PC-3 (cell line): ENCODE measurements at places on chromosomes 2 and 18.

DNA sequence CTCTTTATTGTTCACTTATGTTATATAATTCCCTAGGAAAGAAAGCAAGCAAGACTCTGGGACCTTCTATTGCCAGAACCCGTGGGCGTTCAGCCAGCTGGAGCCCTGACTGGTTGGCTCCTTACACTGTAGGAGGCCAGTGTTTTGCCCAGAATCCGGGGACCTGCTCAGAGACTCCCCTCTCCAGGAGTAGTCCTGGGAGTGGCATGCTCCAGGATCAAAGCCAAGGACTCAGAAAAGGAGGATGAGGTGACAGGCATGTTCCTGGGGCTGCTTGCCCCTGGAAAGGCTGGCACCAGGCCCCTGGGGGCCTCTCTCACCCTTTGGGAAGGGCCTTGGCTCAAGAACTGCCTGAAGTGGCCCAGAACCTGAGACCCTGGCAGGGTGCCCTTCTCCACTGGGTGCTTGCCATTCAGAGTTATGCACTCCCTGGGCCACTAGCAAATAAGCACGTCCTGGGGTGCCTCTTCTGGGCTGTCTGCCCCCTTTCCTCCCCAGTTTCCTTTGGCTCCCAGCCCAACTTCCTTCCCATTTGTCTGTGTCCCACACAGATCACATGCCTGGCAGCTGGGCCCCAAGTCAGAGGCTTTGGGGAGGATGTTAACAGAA is 19.6 kb upstream of the KIF3C start:
- DNase-seq = no peak

GRCh38 chr2:6626401-6627012 is 239.2 kb downstream of the CMPK2 start:
- peak; percentile 2 for DNase-seq

DNA sequence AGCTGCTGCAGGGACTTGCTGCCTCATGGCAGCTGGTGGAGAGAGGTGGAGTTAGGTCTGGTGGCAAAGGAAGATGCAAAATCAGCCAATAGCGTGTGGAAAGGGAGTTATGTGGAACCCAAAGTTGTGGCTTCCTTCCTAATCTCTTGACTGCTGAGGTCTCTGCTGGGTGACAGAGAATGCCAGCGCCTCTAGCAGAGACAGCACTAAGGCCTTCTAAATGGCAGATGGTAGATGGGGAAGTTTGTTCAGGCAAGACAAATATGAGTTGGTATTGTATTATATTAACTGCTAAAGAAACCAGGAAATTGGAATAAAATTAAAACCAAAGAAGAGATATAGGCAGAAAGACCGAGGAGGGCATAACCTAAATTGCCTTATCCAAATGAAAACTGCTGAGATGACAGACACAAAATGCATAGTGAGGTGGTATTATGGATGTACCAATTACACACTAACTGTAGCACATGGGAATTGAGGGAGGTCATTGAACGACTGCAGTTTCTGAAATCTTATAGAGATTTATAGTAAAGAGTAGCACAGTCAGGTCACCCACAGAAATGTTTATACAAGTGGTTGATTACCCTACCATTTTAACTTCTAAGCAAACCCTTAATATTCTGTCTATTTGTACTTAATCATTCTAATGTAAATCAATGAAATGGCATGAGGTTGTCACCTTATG is 246.6 kb upstream of the SESTD1 start:
- DNase-seq = no peak

- no peak for DNase-seq
These were observed 144.7 kb downstream of the LYPD6B start for GRCh38 chr2:149183187-149183586.

DNA sequence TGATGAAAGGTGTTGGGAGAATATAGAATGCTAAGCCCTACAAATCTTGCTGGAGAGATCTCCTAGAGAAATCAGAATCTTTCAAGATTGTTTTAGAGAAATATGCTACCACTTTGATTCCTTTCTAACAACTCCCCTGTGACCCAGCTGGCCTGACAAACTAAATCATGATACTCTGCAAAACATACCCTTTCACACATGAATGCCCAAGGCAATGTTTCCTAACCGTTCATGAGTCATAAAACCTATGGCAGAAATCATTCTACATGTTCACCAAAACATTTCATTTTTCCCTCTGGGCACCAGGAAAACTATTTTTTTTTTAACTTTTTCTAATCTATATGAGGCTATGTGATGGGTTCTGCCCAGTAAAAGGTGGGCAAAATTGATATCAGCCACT is 77.8 kb upstream of the SETBP1 start:
- peak; percentile 72 for DNase-seq

DNA sequence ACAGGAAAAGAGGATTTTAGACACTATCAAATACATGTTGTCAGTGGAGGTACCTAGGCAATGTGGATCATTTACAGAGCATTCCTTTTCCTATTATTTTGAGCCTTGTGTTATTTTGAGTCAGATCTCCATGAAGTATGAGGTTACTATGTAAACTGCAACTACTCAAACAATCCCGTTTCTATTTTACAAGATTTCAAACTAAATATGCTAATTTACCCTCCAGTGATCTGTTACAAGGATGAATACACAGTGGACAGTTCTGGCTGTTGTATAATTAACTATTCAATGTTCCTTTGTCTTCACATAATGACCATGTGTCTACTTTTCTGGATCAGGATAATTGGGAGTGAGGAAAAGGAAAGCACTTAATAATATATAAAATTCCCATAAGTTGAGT is 4.6 kb downstream of the HOXD1 start:
- DNase-seq = no peak

- no peak for DNase-seq
These were observed 41.3 kb downstream of the PDCL3 start for GRCh38 chr2:100603948-100604633.

GRCh38 chr2:173354073-173354581 is 545 bp upstream of the CDCA7 start:
- DNase-seq = no peak

DNA sequence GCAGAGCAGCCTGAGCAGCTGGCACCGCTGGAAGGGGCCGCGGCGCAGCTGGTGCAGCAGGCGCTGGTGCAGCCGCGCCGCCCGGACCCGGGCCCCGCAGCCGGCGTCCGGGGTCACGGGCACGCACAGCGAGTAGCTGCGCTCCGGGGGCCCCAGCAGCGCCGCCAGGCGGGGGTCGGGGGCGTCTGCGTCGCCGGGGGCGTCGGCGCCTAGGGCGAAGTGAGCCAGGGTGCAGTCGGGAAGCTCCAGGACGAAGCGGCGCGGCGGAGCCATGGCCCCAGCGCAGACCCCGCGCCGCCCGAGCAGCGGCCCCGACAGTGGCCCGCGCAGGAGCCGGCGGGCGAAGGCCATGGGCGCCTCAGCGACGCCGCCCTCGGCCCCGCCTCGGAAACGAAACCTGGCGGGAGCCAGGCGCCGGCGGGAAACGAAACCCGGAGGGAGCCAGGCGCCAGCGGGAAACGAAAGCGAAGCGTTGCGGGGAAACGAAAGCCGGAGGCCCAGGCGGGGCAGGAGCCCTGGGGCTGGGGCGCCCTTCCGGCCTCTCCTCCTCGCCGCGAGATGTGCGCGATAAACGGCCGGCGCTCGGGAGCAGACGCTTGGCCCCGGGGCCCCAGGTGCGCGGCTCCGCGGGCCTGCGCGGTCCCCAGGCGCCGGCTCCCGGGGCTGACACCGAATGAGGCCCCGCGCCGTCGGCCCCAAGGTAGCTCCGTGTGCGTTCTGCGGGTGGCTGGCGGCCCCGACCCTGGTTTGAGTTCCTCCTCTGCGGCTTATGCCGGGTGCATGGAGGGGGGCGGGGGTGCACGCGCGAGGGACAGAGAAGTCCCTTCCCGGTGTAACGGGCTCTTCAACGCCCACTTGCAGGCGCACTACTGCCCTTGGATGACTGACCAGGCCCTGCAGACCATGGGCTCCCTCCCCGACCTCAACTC is at the start of gene CMPK2:
Gene CMPK2, minus strand, starts transcription at position 562 of the 929 bp plus-strand sequence. Its CDS starts 211 bp downstream, at position 351.
- DNase-seq = peak; percentile 67

DNA sequence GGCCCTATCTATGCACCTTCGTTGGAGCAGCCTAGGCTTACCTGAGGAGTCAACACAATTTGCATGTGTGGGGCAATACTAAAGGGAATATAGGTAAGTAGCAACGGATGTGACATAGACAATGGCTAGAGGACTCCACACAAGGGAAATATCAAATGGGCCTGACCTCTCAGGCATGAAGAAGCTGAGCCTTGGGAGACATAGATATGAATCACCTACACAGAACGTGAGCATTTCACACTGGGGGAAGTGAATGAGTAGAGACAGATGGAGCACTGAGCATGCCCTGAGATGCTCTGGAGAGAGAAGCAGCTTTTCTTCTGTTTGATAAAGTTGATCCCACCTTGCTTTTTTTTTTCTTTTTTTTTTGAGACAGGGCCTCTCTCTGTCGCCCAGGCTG is 97.9 kb downstream of the ATL2 start:
- no peak for DNase-seq

DNA sequence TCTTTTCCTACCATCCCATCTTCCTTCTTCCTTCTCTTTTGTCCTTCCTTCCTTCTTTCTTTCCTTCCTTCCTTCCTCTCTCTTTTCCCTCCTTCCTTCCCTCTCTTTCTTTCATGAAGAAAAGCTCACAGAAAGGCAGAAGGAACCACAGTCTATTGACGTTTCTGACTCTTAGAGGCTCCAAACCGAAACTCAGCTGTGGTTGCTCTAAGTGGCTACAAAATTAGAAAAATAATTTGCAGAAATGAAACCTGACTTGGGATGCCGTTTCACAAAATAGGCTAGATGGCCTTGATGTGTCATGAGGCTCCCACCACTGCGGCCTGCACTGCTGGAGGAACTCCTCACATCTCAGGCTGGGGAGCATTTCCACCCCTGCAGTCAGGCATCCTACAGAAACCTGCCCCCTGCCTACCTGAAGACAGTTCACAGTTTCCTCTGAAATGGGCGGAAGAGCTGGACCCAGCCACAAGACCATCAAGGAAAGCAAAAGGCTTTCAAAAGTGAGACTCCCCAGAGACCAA is 165.6 kb downstream of the SMAD7 start:
- no peak for DNase-seq

GRCh38 chr2:134290358-134290757 is 36.5 kb downstream of the MGAT5 start:
- DNase-seq = no peak

DNA sequence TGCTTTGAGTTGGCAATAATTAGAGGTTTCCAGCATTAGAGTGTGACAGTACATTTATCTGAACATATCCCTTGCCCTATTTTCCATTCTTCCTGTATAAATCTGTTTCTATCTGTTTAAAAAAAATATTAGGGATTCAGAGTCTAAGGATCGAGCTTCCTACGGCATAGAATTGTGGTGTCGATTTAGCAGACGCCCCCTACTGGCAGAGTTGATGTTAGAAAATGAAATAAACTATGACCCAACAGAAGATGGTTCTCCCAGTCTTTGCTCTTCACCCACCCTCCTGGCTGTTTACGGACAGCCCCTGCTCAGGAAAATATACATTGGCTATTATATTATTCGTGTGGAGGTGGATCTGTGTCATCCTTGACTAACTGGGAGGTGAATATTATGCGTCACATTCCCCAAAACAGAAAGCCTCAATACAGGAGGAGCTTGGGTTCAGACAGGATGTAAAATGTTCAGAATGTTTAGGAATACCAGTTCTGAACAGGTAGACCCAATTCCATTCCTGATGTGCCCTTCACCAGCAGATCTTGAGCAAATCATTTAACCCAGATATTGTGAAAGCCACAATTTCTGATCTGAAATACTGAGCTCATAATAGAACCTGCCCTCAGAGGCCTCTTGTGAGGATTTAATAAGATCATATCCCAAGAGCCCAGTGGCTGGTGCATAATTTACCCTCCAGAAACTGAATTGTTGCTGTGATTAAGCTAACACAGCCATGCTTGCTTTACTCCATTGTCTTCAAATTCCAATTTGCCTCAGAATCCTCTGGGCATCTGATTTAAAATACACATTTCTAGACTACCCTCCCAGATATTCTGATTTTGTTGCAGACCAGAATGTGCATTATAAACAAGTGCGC is 10.8 kb upstream of the ERMN start:
- DNase-seq = peak; percentile 67

- no peak for DNase-seq
These were observed 869 bp upstream of the THUMPD2 start for GRCh38 chr2:39779927-39780326.

DNA sequence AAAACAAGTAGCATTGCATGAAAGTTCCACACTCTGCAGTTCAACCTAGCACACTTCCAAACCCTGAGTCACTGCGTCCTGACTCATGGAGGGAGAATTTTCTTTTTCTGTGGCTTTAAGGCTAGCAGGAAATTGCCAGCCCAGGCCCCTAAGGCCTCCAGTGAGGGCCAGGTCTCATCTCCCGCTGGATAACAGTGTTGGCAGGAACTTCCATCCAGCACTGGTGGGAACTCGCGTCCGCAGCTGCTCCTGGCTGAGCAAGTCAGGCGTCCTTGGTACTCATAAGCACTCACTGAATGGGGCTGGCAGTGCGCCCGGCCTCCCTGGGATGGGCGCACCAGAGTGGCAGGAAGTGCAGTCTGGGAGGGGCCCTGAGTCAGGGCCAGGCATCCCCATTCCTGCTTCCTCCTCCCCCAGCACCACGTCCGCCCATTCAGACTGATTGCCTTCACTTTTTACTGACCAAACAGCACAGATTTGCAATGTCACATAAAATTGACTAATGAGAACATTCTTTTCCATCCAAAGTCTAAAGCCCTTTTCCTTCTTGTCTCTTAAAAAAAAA is 14.3 kb downstream of the MALL start:
- peak; percentile 100 for DNase-seq

- DNase-seq = no peak
These were observed 162.5 kb upstream of the RAB6C start for GRCh38 chr2:129816813-129817574.

- DNase-seq = no peak
These were observed 1508.5 kb upstream of the NXPH2 start for GRCh38 chr2:140288726-140289125.

DNA sequence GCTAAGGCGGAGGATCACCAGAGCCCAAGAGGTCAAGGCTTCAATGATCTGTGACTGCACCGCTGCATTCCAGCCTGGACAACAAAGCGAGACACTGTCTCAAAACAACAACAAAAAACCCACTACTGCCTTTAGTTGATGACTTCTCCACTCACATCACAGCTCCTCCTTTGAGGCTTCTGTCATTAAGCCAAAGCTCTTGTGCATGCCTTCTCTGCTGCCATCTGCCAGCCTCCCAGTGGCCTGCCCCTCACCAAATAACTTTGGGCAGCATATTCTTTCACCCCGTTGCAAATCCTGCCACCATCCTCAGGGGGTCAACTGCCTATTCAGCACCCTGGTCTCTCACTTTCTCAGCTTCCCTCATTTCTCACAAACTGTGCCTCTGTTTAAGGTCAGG is 27.5 kb downstream of the OSBPL1A start:
- no peak for DNase-seq
